A172 (cell line): ENCODE measurements at places on chromosomes 3 and 15. TPM values are rescaled to one million over a fixed set of nuclear protein-coding genes. Genes with fewer than 3 reads are reported as not detected.

ZPLD1 gene
- total RNA-seq = not detected in 2 replicates

C3orf80 gene
- 0.05 TPM in 1 of 2 replicates, not detected in the other for total RNA-seq

ZNF620 gene
- 2.5 and 2.7 TPM in 2 replicates for total RNA-seq

GMPS gene
- total RNA-seq = 155 and 171 TPM in 2 replicates

CHRM5 gene
- total RNA-seq = 0.02 TPM in 1 of 2 replicates, not detected in the other

ACAD9 gene
- 67.2 and 73.8 TPM in 2 replicates for total RNA-seq

DNA sequence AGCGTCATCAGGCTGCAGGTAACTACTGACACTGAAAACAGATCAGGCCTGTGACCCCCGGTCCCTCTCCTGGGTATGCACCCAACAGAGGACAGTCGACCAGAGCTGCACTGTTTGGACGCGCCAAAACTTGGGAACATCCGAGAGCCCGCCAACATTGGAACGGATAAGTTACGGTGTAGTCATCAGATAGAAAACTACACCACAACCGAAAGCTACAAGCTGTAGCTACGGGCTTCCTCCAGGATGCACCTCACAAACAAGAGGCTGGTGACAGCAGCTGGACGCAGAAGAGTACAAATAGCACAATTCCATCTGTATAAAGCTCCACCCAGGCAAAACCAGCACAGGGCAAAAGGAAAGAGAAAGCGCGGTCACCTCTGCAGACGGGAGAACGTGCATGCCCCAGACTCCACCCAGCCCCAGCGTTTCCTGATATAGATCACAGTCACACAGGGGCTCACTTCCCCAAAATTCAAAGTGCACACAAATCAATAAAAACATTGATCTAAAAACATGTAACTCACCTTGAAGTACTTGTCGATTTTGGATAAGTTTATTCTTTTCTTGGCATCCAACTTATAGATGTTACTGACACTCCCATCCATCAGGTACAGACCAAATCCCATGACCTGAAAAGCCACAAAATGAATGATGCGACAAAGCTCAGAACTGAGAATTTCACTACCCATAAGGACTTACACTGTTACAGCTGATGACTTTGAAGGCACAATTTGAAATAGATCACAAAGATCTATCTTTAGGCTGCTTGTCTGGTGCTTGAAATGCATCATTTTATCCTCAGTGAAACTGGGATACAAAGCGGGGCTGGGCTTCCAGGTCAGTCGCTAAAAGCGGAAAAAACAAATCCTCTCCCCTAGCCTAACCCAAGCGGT lies 43.3 kb downstream of the CYFIP1 start:
- no peak for DNase-seq

GRCh38 chr3:143471705-143472104 lies 352.1 kb downstream of the CHST2 start:
- DNase-seq = no peak

GRCh38 chr3:122873741-122874515 lies 79.1 kb downstream of the SLC49A4 start:
- DNase-seq = no peak

DNA sequence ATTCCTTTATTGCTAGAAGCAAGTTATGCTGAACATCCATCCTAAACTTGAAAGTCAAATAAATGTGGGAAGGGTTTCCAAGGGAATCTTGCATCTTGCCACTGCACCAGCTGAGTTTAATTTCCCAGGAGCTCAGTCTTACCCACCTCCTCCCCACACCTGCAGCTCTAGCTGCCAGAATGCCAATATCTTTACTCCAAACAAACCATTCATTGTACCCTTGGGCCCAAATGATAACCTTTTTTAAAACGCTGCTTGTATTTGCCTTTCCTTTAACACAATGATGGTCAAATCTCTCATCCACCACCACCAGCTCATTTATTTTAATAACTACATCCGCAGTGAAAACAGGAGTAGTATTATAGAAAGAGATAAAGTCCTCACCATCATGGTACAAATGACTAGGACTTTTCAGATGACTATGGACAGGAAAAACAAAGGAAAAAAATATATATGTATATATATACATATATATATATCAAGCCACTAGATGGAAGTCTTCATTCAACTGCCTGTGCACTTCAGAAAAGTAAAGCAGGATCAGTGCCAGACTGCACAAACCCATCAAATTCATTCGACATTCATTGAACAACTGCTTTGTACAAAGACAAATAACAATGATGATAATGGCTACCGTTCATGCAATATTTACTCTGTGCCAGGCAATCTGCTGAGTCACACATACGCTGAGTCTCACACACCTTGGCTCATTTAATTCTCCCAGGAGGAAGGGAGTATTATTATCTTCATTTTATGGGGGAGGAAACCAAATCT lies 44.0 kb downstream of the BFSP2 start:
- peak; percentile 38 for DNase-seq

GRCh38 chr15:90035840-90036230 lies 34.7 kb downstream of the ZNF710 start:
- no peak for DNase-seq

GRCh38 chr3:192597506-192597905 lies 129.8 kb downstream of the FGF12 start:
- no peak for DNase-seq

- DNase-seq = peak; percentile 52
These were observed 95.1 kb upstream of the ZBED2 start for GRCh38 chr3:111690242-111690641.

DNA sequence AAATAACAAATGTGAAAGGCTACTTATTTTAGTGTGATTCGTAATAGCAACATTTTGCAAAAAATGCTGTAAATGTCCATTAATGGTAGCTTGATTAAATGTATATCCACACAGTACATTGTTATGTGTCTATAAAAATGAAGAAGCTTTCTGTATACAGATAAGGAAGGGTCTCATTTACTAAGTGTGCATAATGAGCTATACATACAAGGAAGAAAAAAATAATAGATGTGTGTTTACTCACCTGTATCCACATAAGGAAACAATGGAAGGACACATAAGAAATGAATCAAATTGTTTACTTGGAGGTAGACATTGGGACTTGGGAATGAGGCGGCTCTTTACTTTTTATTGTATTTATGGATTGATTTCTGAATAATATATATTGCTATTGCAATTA lies 34.9 kb downstream of the MED12L start:
- no peak for DNase-seq

DNA sequence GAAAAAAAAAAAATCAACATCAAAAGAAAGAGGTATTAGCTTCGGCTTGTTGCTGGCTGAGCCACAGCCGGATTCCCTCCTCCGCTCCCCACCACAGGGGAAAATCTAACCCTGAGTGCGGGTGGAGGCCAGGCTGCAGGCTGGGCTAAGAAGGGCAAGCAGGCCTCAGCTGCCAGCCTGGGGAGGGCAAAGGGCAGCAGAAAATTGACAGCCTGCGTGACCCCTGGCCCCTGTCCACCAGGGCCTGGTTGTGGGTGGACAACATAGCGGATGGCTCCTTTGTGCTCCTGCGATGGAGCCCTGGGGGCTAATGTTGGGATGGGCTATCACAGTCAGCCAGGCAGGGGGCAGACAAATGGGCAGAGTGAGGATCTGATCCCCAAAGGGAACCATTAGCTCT lies 25.4 kb downstream of the CACNA2D2 start:
- DNase-seq = no peak

GRCh38 chr3:12832350-12833221 lies 8.8 kb downstream of the RPL32 start:
- DNase-seq = no peak

DNA sequence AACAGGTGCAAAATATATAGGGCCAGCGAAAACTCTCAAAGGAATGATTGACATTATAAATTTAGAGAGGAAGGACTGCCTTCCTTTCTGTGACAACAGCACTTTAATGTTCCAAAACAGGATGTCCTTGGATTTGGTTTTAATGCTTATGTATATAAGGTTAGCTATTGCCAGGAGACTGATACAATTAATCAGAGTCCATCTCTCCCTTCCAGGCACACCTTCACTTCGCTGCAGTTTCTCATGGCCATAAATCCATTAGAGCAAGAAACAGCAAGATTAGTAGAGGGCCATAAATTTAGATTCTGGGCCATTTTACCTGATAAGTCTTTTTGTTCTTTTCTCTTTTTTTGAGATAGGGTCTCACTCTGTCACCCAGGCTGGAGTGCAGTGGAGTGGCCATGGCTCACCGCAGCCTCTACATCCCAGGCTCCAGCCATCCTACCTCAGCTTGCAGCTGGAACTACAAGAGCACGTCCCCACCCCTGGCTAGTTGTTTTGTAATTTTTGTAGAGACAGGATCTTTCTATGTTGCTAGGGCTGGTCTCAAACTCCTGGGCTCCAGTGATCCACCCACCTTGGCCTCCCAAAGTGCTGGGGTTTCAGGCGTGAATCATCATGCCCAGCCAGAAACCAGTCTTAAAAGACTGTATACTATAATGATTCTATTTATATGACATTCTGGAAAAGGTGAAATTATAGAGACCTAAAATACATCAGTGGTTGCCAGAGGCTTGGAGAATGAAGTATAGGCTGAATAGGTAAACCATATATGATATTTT lies 15.7 kb upstream of the TFRC start:
- no peak for DNase-seq

- DNase-seq = no peak
These were observed 2.5 kb upstream of the IFRD2 start for GRCh38 chr3:50294492-50295403.

GRCh38 chr3:45779746-45780735 lies 16.3 kb downstream of the SLC6A20 start:
- no peak for DNase-seq

GRCh38 chr3:134423153-134423552 lies 48.9 kb upstream of the AMOTL2 start:
- DNase-seq = peak; percentile 70

GRCh38 chr15:45863881-45864580 lies 229.2 kb downstream of the SQOR start:
- no peak for DNase-seq
